HFF-Myc (cell line): ENCODE measurements at places on chromosomes 6 and 20.

DNA sequence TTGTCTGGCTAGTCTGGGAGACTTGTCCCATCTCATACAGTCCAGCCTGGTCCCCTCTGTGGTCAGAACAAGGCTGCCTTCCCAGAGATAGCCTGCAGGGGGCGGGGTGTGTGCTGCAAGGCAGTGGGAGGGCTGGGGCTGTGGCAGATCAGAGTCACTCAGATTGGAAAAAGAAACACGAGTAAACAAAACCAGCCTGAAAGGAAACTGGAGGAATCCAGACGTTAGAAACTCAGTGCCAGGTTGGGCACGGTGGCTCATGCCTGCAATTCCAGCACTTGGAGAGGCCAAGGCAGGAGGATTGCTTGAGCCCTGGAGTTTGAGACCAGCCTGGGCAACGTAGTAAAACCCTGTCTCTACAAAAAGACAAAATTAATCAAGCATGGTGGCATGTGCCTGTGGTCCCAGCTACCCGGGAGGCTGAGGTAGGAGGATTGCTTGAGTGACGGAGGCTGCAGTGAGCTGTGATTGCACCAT lies 20.2 kb downstream of the LEMD2 start:
- DNase-seq: peak; percentile 49

- no peak for DNase-seq
These were observed 85.4 kb downstream of the CHMP4B start for GRCh38 chr20:33896509-33896908.

DNA sequence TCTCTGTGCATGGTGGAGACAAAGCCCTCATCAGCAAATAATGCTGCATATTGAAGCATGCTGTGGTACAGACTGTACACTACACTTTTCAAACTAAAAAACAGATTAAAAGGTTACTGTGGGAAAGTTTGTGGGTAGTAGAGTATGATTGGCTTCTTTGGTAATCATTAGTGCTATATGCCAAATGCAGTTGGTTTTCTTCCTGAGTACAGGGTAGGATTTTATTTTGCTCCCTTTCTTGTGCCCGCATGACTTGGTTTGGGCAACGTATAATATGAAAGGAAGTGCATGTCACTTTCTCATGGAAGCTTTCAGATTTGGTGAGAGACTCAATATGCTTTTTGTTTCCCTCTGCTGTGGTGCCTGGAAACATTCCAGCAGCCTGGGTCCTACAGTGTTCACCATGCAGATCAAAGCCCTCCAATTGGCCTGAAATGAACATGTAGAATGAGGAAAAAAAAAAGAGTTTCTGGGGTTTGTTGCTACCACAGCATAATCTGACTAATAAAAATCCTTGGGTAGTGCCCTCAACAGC lies 270.7 kb upstream of the ADGRB3 start:
- DNase-seq: no peak

DNA sequence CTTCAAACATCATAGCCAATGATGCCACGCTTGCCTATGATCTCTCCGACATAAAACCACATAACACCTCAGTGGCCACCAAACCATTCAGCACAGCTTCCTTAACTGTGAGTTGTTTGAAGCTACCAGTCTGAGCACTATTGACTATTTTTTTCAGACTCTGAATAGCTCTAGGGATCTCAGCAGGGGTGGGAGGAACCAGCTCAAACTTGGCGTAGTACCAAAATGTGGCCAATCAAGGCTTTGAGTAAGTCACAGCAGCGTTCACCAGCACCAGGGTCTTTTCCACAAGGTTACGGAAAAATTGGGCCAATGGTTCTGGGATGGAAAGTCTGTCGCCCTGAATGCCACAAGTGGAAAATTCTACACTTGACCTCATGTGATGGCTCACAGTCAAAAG lies 70.6 kb downstream of the SMPDL3A start:
- DNase-seq: no peak

- no peak for DNase-seq
These were observed 29.7 kb downstream of the LIN28B start for GRCh38 chr6:104986625-104987024.

DNA sequence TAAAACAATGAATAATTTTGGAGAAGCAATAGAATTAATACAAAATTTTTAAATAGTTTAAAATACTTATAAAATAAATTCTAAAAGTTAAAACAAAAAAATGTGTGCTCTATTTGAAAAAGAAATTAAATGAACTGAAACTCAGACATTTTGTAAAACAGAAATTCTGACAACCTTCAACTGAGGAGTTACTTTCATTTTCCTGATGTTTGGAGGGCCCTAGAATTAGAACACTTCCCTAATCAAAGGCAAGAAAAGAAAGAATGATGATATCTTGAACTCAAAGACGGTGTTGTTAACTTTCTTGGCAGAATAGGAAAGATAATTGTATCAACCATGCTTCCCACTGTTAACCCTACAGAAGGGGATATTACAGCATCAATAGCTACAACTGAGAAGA lies 27.9 kb downstream of the SNX14 start:
- no peak for DNase-seq

DNA sequence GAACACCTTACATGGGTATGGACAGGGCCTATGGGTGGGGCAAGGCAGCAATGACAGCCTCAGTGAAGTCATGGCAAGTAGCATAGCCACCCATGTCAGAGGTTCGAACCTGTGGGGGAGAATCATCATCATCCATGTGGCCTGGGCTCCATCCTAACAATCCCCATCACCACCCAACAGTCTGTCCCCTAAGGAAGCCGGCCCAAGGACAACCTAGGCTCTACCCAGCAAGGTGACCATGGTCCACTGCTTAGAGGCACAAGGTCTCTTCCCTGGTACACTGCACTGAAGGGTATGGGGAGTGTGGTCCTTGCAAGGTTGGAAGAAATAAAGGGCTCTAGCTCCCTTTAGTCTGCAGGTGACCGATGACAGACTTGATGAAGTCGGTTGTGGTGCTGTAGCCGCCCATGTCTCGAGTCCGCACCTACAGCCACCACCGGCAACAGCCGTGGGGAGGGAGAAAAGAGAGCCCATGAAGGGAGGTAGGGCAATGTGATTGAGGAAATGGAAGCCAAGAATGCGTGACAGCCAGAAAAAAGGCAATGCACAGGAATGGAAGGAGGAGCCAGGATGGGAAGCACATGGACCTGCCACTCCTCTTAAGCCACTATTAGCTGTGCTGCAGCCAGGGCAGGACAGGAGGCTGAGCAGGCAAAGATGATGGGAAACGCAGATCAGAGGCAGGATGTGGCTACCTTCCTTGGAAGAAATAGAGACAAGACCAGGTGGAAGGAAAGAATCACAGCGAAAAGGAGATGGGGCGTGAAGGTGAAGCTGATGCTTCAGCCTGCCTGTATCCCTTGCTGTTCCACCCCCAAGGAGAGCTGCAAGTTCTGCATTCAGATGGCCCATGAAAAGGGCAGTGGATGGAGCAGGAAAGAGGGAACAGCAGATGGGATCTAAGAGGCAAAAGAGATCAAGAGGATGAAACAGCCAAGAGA lies 5.3 kb downstream of the IDH3B start:
- peak; percentile 52 for DNase-seq

DNA sequence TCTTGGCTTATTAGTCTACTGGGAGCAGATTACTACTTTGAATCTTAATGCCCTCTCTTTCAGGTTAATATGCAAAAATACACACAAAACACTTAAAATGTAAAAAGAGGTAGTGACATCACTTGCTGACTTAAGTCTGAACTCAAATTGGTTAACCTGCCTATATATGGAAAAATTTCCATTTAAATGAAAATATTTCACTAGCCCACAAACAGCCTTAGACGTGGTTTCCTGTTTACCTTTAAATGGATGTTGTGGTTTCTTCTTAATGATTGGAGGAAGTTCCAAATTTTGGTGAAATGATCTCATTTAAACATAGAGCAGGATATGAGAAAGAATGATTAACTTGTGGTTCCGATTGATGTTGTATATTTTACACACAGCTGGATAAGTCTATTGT lies 553.7 kb downstream of the CD109 start:
- DNase-seq: peak; percentile 81

DNA sequence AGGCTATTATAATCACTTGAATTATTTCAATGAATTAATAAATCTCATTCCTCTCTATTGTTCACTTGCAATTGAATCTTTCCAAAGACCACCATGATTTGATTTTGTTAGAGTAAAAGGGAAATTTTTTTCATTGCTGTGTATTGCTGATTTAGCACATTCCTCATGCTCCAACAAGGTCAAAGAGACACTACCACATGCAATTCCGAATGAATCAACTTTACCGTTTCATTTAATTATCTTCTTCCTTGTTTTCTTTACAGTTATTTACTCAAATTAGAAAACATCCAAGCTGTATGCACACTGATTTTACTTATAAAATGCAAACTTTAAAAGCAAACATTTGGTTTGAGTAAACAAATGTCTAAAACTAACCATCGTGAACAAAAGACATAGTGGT lies 967 bp downstream of the KIAA0408 start:
- DNase-seq: no peak

DNA sequence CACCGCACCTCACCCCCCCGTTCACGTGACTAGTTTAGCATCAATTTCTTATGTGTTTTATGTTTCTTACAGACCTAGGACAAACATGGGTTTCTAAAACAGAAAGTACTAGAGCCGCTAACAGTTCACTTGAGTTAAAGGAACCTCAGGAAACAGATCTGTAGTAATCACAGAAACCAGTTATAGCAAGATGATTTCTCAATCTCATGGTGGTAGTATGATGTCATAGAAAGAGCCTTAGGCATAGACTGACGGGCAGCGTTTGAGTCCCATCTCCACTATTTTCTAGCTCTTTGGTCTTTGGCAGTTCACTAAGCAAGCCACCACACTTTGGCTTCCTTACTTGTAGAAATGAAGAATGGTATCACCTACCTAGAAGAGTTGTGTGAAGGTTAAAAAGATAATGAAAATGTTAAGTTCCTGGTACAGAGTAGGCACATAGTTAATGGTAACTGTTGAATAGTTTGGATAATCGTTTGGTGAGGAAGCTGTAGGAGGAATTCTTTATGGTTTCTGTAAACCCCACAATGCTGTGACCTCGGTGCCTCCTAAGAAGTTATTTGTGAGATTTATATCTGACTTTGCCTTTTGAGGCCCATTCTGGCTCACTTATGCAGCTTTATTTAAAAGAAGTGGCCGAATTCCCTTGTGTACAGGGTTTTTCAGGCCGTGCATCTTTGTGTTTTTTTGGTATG lies 21.3 kb downstream of the CTNNBL1 start:
- no peak for DNase-seq

GRCh38 chr20:21509597-21510371 lies 4.1 kb downstream of the NKX2-2 start:
- no peak for DNase-seq

GRCh38 chr6:139257291-139257690 lies 34.5 kb downstream of the TXLNB start:
- DNase-seq: no peak

DNA sequence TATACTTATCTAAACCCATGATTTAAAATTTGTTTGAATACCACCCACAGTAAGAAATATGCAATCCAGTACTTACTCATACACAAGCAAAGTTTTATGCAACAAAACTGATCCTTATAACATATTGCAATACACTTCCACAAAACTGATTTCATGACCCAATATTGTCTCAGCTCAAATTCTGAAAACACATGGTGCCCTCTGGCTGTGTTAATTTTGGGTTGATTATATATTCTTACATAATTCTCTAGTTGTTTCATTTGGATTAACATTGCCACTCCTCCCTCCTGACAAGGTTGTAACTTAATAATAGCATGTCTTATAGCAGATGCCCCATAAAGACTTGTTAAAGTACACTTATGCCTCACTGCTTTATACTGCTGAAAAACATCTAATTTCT lies 73.0 kb upstream of the TULP1 start:
- DNase-seq: no peak

DNA sequence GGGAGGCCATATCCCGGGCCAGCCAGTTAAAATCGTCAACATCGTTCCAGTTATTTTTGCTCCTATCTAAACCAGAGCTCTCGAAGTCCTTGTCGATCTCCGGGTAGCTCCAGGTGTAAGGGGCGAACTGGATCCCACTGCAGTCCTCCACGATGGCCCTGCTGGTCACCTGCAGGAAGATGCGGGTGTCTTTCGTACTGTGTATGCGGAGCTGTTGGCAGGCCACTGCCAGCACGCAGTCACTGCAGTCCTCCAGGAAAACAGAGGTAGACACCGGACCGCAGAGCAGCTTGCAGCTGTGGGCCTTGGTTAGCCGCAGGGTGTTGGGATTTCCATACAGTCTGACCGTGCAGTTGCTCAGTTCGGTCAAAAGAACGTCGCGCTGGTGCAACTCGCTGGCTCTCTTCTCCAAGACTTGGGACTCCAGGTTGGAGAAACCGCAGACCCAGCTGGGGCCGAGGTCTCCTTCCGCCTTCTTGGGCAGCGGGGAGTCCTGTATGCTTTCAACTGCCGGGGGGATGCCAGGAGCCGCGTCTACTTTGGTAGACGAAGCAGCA lies 742 bp downstream of the TBCC start:
- DNase-seq: no peak

DNA sequence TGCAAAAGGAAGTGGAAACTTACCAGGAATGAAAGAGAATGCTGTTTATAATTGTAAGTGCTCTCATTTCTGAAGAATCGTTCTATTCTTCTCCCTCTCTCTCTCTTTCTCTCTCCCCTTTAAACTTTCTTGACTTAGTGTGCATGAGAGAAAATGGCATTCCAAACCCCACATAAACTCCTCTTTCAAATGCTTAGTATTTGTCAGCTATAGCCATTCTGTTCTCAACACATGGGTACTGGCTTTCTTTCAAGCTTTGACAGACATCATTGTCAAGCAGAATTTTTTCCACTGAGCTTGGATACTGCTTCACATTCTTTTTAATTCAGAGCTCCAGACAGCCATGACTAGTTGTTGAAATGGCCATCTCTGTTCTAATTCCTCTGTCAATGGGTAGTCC lies 51.1 kb upstream of the PREP start:
- DNase-seq: no peak

- no peak for DNase-seq
These were observed 158.9 kb downstream of the MRPL14 start for GRCh38 chr6:43968110-43968965.
